ENCODE measurements at places on chromosomes 7 and 10. TPM values are rescaled to one million over a fixed set of nuclear protein-coding genes. Genes with fewer than 3 reads are reported as not detected.

DNA sequence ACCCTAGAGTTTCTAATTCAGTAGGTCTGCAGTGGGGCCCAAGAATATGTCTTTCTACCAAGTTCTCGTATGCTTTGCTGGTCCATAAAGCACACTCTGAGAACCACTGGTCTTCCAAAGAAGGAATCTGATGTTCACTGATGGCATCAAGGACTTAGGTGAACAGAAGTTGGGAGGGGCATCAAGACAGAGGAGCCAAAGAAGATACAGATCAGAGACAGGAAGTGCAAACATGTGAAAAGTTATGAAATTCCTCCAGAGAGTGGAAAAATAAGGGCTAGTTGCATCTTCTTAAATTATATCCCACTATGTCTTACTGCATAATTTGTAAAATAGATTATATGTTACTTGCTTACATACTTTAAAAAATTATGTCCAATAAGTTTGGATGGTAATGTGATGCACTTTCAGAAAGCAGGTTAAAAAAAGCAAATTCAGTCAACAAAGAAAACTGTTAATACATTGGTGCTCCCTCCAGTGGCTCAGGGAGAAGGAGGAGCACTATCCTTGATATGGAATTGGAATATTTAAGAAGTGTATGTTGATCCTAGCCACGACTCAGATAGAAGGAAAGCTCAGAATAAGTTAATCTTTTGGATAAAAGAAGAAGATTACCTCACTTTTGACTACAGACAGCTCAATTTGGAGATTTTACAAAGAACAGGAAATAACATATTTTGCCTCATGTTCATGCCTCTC is 35.8 kb downstream of the CREB3L2 start:
- no peak for DNase-seq

DNA sequence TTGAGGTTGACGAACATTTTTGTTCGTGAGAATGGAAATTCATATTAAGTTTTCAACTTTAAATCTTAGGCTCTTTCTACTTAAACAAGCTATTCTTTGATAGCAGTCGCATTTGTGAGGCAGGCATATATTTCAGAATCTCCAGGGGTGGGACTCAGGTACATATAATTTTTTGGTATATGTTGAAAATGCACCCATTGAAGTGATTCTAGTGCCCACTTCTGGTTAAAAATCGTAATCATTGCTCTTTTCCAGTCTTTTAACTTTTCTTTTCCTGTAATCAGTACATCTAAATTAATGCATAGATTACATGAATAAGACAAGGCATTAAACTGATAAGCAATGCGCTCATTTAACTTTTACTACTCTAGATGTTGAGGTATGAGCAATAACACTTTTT is 67.8 kb downstream of the ZNRF2 start:
- DNase-seq = no peak

GRCh38 chr10:88386204-88386788 is 196.8 kb downstream of the RNLS start:
- DNase-seq = no peak

GRCh38 chr7:20839196-20839735 is 52.6 kb upstream of the SP8 start:
- no peak for DNase-seq

DNA sequence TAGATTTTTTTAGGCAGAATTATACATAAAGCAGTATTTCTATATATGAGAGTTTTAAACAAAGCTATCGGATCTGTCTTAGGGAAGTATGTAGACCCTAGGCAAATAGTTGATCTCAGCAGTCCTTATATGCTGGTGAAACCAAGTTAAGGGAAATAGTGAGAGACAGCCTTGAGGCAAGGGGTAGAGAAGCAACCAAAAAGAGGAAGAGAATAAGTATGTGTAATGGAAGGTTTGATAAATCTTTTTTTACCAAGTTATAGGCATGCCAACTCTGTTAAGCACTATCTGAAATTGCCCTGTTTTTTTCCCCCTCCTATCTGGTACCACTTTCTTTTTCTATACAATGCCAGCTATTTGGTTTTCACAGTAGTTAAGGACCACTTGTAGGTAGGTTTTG is 19.9 kb downstream of the SPAG6 start:
- DNase-seq = no peak

GRCh38 chr10:96321822-96322221 is 17.6 kb downstream of the DNTT start:
- DNase-seq = no peak

GRCh38 chr7:158032561-158033115 is 555.0 kb downstream of the PTPRN2 start:
- DNase-seq = no peak

ENKUR gene
- polyA plus RNA-seq = 0.40 TPM
